ENCODE measurements at places on chromosomes 4 and X.

DNA sequence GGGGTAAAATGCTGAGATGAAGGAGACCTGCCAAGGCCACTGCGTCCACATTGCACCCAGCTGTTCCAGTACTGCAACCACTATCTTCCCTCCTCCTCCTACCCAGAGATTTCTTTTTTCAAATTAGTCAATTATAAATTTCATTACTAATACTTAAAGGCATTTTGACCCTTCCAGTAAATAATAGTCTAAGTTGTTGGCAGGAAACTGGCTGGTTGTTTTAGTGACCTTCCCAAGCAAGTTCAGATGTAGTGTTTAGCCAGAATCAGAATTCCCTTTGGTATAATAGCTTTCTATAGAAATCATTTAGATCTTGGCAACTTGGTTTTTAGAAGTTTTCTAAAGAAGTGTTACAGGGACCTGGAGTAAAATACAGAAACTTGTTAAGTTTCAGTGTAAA is 66.0 kb downstream of the AASDH start:
- DNase-seq, result no peak

DNA sequence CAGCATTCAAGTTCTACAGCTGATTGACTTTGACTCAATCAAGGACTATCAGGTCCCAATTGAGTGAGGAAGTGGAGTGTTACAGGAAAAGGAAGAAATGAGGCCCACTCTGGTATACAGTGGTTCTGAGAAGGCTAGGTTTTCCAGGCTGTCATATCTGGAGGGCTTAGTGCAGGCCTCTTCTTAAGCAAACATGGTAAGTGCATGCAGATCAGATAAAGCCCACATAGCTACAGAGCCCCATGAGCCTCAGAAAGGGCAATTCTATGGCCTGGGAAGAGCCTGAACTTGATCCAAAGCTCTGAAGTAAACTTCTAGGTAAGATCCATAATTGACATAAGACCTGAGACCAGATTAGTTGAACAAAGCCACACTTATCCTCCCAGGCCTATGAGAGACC is 29.0 kb upstream of the MAOA start:
- no peak for DNase-seq

- DNase-seq, result no peak
Measured at GRCh38 chr4:76856243-76857073, 41.5 kb downstream of the SOWAHB start.

DNA sequence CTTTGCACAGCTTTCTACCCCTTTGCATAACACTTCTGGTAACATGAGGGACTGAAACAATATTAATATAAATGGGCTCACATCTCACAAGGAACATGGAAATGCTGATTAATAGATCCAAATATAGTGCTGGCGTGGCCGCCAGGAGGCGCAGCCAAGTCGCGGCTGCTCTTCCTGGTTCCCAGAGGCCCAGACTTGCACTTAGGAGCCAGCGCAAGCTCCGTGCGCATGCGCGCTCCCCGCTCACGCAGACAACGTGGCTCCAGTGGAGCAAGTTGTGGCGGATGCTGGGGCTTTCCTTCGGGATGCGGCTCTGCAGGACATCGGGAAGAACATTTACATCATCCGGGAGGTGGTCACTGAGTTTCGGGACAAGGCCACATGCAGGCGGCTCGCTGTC is 318.3 kb upstream of the SLC7A11 start:
- DNase-seq, result no peak

DNA sequence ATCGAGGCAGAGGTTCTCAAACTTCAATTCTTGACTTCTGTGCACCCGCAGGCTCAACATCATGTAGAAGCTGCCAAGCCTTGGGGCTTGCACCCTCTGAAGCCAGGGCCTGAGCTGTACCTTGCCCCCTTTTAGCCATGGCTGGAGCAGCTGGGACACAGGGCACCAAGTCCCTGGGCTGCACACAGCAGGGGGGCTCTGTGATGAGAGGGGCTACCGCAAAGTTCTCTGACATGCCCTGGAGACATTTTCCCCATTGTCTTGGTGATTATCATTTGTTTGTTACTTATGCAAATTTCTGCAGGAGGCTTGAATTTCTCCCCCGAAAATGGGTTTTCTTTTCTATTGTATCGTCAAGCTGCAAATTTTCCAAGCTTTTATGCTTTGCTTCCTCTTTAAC is 4.9 kb upstream of the MAGEB17 start:
- no peak for DNase-seq

DNA sequence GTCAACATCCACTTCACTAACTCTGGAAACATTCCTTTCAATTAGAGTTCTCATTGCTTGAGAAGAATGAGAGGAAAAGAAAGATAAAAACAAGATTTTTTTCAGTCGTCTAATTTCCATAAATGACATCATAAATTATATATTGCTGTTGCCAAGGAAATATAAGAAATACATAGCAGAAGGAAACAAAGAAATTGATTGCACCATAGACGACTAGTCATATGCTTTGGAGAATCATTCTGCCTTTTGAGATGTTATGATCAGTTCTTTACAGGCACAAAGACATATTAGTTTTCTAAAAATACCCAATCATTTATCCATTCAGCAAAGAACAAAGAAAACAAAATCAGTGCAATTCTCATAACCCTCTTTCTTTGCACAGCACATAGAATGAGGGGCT is 672 bp upstream of the C1QTNF7 start:
- no peak for DNase-seq

DNA sequence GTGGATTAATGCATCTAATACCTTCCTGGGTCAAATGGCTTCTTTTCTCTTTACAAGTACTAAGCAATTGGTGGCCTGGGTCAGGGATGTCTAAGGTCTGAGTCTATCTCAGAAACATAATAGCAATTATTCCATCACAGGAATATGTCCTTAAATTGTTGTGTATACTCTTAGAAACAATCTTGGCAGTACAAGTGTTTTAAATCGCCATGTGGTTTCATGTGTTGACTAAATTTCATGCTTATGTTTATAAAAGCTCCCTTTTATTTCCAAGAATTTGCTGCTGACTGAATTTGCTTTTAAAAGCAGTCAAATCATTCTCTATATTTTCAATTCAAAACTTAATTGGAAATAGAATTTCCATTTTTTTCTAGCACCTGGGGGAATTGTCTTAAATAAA is 125.3 kb upstream of the PACRGL start:
- DNase-seq, result no peak

DNA sequence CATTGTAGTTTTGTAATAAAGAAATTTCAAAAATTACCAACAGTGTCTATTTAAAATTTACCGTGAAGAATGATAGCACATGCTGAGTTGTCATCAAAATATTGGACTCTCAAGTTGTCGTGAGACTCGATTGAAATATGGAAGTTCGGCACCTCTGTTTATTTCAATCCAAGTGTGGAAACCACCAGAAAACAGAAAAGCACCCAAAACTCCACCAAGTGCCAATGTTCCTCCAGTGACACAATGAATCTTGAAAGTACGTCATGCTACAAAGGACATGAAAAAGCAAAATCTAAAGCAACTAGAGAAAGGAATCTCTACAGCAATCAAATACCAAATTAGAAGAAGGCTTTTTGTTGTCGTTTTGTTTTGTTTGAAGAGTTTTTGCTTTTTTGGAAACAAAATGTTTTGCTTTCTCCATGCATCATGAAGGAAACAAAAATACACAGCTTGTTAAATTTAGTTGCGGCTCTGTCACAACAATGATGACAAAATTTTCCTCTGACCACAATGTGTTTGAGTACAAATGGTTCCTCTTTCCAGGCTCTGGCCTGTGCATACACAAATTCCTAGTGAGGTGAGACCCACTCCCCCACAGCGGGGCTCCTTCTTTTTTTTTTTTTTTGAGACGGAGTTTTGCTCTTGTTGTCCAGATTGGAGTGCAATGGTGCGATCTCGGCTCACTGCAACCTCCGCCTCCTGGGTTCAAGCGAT is 9.6 kb upstream of the IL13RA1 start:
- no peak for DNase-seq

GRCh38 chr4:43277003-43277402 is 384.5 kb downstream of the GRXCR1 start:
- DNase-seq, result no peak

DNA sequence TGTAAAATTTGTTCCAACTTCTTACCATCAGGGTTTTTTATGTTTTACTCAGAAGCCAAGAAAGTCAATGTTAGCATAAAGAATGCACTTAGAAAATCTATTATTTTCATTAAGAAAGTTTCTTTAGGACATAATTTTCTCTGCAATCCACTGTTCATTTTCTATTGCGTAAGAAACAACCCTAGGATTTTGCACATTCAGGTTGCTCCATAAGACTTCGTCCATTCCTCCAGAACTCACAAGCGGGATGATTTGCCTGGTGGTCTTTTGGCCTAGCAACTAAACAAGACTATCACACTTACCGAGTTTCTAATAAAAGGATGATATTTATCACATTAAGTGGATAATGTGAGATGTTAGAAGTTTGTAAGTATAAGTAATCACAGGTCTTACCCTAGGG is 376.3 kb upstream of the INTU start:
- DNase-seq, result no peak

DNA sequence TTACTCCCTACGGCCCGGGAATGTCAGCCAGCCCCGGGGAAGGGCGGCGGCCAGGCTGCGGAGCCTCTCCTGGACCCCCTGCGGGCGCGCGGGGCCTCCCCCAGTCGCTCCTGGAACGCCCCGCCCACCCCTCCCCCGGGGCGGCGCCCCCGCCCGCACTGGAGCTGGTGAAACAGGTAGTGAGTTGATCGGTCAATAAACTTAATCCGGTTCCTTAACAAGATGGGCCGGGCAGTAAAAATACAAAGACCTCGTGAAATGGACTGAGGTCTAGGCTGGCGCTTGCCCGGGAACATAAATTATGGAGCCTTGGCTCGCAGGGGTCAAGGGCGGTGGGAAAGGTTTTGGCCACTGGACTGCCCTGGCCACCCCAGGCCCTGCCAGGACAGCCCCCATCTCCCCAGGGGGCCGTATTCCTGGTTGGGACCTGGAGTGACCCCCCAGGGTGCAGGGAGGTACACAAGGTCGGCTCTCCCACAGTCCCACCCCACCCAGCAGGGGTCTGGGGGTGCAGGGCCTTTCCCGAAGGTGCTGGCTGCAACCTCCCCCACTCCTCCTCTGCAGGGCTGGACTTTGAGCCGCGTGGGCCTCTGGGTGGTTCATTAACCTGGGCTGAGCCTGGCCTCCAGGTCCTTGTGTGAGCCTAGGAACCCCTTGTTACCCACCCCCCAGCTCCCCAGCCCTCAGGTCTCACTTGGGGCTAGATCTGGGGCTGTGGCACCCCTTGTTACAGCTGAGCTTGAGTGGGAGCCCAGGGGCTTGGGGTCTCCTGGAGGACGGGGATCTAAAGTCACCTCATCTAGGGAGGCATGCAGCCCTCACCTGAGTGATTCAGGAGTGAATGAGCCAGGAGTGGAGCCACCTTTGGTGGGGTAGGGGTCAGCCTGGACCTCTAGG is 2.5 kb downstream of the FGFR3 start:
- no peak for DNase-seq

DNA sequence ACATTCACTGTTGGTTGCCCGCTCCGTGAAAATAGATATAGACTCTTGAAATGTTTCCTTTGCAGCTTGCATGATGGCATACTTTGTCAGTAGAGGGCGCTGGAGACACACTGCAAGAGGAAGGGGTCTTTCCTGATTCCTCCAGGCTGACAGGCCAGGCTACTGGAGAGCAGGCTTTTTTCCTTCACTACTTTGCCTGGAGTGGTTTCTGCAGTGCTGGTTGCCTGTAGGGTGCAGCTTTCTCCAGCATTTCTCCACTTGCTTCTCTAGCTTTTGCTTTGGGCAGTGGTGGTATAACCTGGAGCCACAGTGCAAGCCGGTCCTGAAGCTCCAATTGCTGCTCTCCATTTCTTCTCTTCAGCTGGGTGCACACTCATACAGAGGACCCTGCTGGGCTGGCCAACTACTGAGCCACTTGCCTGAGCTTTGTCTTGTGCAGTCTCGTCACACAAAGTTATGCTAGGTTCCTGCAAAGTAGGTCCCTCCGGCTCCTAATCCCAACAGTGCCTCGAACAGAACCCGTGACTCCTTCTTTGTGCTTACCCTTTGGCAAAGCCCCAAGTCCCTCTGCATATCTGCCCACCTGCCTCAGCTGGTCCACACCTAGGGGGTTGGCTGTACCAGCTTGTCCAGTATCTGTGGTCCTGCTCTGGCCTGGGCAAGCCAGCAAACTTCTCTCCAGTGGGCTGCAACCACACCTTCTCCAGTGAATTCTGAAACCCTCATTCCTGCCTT is 46.3 kb downstream of the RASSF6 start:
- DNase-seq, result peak; percentile 88

DNA sequence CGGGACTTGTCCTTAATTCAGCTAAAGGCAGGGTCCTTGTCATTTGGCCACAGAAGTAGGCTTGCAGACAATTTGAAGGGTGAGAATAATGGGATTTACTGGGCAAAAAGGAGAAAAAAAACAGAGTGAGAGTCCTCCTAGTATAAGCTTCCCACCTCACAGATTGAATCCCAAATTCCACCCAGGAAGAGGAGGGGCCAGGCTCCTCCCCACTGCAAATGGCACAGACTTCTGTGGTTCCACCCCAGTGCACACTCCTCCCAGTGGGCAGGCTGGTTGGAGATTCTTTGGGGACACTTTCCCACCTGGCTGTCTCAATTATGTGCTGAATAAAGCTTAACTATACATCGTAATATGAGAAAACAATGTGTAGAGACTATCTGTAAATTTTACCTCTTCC is 31.6 kb downstream of the MEPE start:
- no peak for DNase-seq
